ELF-1 (cell line): ENCODE measurements at places on chromosomes 16 and 17.

DNA sequence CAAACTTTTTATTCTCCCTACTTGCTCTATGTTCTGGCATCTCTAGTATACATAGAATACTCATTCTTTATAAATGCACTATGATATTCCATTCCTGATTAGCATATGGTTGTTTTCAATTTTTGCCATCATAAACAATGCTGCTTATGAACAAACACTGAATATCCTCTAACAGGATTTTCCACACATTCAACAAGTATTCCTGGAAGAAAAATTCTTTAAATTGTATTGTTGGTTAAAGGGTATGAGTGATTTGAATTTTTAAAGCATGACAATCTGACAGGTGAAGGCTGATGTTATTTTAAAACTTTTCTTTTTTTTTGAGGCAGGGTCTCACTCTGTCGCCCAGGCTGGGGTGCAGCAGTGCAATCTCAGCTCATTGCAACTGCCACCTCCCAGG lies 11.5 kb downstream of the APPBP2 start:
- DNase-seq: no peak

DNA sequence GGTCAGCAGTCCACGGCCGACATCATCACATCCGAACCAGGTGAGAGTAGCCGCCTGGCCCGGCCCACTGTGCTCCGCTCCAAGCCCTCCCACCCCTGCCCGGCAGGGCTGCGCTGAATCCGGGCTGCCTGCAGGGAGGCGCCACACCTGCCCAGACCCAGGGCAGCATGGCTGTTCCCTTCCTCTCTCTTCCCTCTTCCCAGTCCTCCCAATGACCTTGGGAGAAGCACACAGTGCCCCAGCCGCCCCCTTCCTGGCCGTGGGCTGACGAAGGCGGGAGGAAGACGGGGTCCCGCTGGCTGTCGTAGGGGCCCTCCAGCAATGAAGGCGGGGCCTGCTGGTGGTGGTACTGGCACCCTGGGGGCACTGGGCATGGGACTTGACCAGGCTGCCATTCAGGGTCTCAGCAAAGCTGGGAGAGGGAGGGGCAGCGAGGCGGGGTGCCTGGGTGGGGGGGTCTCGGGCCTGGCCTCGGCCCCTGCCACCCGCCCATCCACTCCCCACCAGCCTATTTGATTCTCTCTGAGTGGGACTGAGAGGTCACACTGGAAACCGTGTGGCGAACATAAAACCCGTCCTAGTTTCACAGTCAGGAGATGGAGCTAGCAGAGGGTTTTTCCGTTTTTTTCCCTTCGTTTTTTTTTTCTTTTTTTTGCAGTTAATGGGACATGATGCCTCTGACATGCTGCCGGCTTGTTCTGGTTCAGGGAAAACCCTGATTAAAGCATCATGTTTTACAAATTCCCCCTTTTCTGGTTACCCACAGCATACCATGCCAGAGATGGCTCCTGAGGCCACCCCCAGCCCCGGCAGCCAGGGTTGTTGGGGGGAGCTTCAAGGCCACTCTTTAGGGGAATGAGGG lies 50.6 kb downstream of the BAHCC1 start:
- DNase-seq: no peak

GRCh38 chr16:77539421-77540034 lies 104.7 kb upstream of the ADAMTS18 start:
- no peak for DNase-seq

- DNase-seq: no peak
These were observed 11.9 kb upstream of the GSDMA start for GRCh38 chr17:39950871-39951348.

- no peak for DNase-seq
These were observed 10.9 kb downstream of the MAF start for GRCh38 chr16:79589601-79590102.
